Inflammatory macrophage (primary cell): ENCODE measurements at places on chromosomes 3 and 15.
A peak's percentile ranks its signal among the peaks of the same experiment; 100 is the strongest.

DNA sequence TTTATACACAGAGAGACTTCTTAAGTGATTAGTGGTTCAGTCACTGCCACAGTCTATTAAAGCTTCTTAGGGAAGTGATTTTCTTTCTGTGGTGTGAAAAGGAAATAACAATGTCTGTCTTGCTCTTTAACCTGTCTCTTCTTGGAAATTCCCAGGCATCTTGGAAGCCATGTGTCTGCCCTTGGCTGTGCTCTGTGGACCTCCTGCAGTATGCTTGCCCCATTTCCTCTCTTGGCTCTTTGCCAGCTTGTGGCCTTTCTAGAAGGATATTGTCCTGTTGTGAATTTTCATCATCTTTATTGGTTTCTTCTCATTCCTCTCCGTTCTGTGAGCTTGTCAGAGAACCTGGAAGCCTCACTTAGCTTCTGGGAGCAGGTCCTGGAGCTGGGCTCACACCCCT is 338.4 kb upstream of the C2CD4B start:
- DNase-seq, result no peak

DNA sequence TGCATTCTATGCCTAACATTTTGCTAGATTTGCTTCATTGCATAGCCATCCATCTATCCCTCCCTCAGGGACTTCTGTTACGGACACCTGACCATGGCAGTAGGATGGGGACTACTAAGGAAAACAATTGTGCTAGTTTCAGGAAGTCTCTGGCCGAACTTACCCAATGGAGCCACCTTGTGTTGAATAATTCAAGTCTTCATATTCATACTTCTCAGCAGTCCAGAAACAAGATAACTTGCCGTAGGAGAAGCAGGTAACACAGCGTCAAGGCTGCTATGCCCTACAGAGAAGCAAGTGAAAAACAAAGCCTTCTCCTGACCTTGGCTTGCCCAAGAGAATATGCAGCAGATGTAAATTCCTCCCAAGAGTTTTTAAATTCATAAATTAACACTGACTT is 685.3 kb downstream of the GRM7 start:
- no peak for DNase-seq

DNA sequence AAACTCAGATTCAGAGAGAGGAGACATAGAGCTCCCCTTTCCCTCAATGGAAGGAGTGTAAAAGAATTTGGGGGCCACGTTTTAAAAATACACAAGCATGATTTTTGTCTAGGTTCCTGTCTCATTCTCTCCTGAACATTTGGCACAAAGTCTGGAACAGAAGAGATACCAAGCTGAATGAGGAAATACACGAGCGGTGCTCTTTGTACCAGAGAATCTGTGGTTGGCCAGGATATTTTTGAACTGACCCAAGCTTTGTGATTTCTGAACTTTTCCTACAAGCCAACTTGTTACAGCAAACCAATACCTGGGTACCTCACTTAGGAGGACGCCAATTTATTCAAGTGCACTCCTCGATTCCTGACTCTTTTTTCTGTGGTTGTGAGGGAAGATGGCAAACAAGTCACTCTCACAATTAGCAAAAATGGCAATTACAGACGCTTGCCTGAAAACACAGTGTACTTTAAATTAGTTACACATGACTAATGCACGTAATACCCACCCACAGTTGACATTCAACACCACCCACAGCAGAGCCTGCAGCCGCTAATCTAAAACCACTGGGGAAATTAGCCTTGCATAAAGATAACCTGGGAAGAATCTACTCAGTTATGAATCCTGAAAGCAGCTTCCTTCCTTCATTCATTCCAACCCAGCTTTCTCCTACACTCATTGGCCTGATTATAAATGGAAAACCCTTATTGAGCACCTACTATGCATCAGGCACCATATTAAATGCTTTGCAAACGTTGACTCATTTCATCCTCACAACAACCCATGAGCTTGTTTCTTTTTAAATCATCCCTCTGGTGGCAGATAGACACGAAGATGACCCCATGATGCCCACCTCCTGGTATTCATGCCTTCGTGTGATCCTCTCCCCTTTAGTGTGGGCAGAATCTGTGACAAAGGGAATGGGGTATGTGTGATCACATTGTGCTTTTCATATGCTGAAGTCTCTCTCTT is 293.5 kb downstream of the KBTBD8 start:
- peak; percentile 29 for DNase-seq

DNA sequence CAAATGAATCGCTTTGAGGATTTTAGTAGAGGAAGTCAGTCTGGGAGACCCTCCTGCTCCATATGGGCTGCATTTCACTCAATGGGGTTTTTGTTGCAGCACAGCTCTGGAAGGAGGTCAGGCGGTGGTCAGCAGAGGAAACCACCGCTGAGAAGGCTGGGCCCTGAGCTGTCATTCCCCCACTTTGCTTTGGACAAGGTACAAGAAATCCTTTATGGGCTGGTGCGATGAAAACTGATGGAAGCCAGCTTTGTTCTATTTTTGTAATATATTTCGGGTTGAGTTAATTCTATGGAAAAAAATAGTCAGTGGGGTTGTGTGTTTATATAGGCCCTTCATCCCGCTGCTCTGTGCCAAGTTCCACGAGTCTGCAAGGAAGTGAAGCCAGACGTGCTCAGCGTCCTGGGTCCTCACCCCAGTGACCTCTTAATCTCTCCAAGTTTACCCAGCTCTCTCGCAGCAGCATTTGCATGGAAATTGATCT is 157.1 kb upstream of the TMC3 start:
- no peak for DNase-seq

DNA sequence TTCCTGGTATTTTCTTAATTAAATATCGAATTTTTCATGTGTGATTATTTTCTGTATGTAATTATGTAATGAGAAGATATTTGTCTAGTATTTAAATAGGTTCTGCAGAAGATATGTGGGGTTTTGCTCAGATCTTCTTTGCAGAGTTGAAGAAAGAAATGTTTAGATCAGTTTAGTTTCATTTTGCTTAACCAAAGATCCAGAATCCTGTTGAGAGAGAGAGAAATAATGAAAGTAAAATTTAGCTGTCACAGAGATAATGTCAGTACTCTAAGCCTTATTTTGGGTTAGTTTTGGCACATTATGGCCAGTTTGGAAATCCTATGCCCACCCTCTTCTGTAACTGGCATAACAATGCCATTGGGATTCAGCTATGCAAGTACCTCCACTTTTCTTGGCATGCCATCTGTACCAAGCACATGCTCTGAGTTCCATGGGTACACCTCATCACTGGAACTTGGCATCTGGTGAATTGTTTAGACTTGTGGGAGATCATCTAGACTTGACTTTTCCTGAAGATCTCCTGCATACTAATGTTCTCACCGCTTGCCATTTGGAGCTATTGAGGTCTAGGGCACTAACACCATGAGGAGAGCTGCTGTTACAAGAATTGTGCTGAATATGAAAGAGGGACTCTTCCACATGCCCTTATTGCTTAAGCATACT is 30.9 kb downstream of the PLSCR1 start:
- DNase-seq, result no peak

GRCh38 chr15:45884289-45884688 is 249.5 kb downstream of the SQOR start:
- DNase-seq, result no peak

DNA sequence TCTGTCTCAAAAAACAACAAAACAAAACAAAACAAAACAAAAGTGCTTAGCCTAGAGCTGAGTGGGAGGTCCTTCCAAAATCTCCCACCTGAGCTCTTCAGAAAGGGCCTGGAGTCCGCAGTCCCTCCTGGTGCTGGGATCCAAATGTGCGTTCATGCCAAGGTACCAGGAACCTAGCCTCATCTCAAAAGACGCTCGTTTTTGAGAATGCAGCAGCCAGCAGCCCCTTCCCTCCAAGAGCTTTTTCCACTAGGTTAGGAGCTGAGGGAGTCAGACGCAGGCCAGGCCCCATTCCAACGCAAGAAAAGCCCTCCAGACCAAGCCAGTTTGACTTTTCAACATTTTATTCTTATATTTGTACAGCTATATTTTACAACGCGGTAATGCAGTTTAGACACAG is 18.7 kb upstream of the RTP2 start:
- no peak for DNase-seq

DNA sequence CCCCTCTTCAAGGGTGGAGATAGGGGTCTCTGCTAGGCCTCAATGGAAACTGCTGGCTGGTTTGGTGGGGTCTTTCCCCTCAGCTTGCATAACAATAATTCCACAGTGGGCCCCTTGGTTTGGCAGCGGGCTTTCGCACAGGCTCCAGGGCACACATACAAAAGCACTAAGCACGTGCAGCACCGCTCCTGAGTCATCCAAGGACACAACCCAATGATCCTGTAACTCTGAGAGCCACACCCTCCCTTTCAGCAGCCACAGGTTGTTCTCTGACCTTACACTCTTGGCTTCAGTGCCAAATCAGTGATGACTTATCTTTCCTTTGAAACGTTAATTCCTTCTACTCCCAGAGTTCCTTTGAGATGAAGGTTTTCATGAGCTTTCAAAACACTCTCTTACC is 41.7 kb downstream of the DAPK2 start:
- no peak for DNase-seq
